ENCODE measurements at places on chromosomes 3 and 15.

DNA sequence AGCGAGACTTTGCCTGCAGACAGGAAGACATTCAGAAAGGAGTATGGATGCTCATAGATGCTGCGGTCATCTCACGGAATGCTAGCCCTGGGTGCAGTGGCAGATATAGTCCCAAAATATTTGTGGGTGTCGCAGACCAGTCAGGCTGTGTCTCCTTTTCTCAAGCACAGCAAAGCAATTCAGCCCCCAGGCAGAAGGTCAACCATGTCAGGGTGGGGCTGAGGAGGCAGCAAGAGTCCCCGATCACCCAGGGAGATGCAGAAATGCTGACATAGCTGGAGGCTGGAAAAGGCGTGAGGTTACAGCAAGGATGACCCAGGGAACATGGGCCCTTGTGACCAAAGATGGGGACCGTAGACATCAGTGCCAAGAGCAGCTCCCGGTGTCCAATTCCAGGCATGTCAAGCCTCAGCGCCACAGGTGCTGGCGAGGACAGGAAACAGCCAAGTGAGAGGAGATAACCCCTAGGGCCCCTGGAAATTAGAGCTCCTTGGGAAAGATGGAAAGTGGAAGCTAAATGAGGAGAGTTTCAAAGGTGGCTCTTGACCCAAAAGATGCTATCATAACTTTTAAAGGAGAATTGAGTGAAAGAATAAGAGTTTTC, 81.2 kb upstream of the ABHD17C start:
- no peak for DNase-seq

DNA sequence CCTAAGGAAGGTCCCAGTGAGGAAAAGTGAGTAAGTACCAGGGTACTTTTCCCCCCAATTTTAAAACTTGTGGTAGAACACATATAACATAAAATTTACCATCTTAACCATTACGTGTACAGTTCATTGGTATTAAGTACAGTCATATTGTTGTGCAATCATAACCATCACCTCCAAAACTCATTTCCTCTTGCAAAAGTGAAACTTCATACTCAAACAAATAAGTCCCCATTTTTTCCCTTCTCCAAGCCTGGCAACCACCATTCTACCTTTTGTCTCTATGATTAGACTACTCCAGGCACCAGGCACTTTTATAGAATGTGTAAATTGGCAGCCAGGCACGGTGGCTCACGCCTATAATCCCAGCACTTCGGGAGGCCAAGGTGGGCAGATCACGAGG, 12.2 kb downstream of the PRC1 start:
- DNase-seq, result peak; percentile 56

- DNase-seq, result peak; percentile 98
Measured at GRCh38 chr3:14431917-14432834, 29.8 kb downstream of the SLC6A6 start.

DNA sequence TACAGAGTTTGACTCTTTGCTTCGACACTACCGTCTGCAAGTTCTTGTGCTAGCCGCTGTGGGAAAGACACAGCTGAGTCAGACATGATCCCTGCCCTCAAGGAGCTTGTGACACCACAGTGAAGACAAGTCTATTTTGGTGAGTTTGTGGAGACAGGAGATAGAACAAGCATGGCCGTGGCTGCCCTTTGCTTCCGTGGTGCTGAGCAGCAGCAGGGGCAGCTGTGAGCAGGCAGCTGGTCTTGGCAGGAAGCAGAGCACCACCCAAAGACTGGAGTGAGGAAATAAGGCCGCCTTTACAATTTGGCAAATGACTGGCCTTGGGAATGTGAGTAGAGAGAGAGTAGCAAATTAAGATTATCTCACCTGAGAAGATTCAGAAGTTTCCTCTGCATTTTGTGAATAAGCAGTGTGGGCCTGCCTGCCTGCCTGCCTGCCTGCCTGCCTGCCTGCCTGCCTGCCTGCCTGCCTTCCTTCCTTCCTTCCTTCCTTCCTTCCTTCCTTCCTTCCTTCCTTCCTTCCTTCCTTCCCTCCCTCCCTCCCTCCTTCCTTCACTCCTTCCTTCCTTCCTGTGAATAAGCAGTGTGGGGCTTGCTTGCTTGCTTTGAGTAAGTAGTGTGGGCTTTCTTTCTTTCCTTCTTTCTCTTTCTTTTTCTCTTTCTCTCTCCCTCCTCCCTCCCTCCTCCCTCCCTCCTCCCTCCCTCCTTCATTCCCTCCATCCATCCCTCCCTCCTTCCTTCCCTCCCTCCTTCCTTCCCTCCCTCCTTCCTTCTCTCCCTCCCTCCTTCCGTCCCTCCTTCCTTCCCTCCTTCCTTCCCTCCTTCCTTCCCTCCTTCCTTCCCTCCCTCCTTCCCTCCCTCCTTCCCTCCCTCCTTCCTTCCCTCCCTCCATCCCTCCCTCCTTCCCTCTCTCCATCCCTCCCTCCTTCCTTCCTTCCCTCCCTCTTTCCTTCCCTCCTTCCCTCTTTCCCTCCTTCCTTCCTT, 1.6 kb upstream of the GCNT3 start:
- no peak for DNase-seq

GRCh38 chr3:124584552-124585391, 145.5 kb upstream of the UMPS start:
- peak; percentile 19 for DNase-seq

- no peak for DNase-seq
Measured at GRCh38 chr3:132255041-132255745, 62.0 kb upstream of the ACP3 start.
